Osteocyte (in vitro differentiated cells): ENCODE measurements at places on chromosomes 7 and 10. TPM values are rescaled to one million over a fixed set of nuclear protein-coding genes. Genes with fewer than 3 reads are reported as not detected.
A peak's percentile ranks its signal among the peaks of the same experiment; 100 is the strongest.

Gene CYP2W1
- total RNA-seq: not detected in 2 replicates

Gene PPP1R17
- not detected in 2 replicates for total RNA-seq

Gene CHAT
- total RNA-seq: not detected in 2 replicates

Gene ITPRID1
- total RNA-seq: not detected in 2 replicates

Gene C10orf53
- total RNA-seq: not detected in 2 replicates

DNA sequence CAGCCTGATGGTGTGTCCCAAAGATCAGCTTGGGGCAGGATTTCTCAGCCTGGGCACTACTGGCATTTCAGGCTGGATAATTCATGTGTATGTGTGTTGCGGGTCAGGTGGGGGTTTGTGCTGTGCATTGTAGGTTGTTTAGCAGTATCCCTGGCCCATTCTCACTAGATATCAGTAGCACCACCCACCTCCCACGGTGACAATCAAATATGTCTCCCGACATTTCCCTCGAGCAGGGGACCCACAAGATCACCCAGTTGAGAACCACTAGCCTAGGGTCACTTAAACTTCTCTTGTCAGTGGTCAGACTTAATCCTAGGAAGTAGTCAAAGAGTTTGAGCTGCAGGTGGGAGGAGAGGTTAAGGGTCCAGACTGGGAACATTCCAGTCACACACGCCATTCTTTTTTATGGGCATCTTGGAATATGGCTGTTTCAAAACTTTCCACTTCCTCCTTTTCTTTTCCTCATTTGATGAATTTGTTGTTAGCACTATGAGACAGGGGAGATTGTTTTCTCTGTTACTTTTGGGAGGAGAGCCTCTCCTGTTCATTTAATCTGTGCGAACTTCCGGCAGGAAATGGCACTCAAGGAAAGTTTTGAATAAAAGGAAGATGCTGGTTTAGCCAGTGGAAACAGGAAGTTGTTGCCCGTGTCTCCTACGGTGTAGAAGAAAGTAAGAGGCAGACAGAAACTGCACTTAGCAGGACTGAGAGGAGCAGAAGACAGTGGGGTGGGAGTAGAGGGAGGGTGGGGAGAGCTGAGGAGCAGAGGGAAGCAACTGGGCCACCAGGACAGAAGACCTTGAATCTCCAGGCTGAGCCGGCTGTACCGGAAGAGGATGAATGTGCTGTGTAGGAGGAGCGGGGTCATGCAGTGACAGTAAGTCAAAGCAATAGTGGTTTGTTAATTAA lies 17.6 kb upstream of the EXOC6 start:
- no peak overlapping the region for H3K4me3 ChIP-seq
- H3K36me3 ChIP-seq: no peaks in the 10 kb centered on the region
- no peak for DNase-seq
- peaks cover 33% of the 10 kb centered on the region for H3K4me1 ChIP-seq

GRCh38 chr10:129099992-129100391 lies 367.0 kb upstream of the MGMT start:
- no peaks in the 10 kb centered on the region for H3K36me3 ChIP-seq
- peaks cover 20% of the 10 kb centered on the region for H3K4me1 ChIP-seq
- no peaks in the 10 kb centered on the region for H3K27me3 ChIP-seq
- H3K27ac ChIP-seq: no peak overlapping the region

- no peaks in the 10 kb centered on the region for H3K36me3 ChIP-seq
- peak within 1 kb of the TSS; percentile 98 for H3K4me3 ChIP-seq
- H3K4me1 ChIP-seq: peaks cover 33% of the 10 kb centered on the region
- H3K27me3 ChIP-seq: no peaks in the 10 kb centered on the region
- DNase-seq: peak; percentile 92
- peak within 1 kb of the TSS; percentile 97 for H3K27ac ChIP-seq
Observed at GRCh38 chr7:139777948-139778841, at the start of gene HIPK2. Gene HIPK2, minus strand, starts transcription at chr7:139777998. Its CDS starts 375 bp downstream, at chr7:139777623.

GRCh38 chr7:44258423-44258760 lies 57.6 kb downstream of the YKT6 start:
- H3K4me1 ChIP-seq: peaks cover 11% of the 10 kb centered on the region
- no peak overlapping the region for H3K4me3 ChIP-seq
- H3K27me3 ChIP-seq: no peaks in the 10 kb centered on the region
- no peaks in the 10 kb centered on the region for H3K36me3 ChIP-seq

DNA sequence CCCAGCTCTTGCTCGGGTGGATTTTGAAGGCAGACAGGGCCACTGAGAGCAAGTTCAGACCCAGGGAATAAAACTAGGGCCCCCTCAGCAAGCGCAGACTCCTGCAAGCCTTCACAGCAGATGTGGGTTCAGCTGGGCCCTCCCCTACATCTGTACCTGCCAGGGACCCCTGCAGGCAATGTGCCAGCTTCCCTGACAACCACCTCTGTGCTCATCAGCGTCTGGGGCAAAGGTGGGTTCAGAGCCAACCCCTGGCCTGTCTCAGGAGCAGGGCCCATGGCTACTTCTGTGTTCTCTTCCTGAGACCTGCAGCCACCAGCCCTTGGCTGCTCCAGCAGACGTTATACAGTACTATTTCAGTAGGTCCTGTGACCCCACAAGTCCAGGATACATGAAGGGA lies 189.5 kb downstream of the DIP2C start:
- H3K27me3 ChIP-seq: no peaks in the 10 kb centered on the region
- peaks cover 2% of the 10 kb centered on the region for H3K36me3 ChIP-seq
- peaks cover 13% of the 10 kb centered on the region for H3K4me1 ChIP-seq
- DNase-seq: no peak
- no peak overlapping the region for H3K27ac ChIP-seq

GRCh38 chr10:12500381-12501303 lies 151.3 kb downstream of the CAMK1D start:
- no peaks in the 10 kb centered on the region for H3K36me3 ChIP-seq
- H3K4me3 ChIP-seq: no peak overlapping the region
- peaks cover 7% of the 10 kb centered on the region for H3K27me3 ChIP-seq
- H3K4me1 ChIP-seq: peaks cover 14% of the 10 kb centered on the region

DNA sequence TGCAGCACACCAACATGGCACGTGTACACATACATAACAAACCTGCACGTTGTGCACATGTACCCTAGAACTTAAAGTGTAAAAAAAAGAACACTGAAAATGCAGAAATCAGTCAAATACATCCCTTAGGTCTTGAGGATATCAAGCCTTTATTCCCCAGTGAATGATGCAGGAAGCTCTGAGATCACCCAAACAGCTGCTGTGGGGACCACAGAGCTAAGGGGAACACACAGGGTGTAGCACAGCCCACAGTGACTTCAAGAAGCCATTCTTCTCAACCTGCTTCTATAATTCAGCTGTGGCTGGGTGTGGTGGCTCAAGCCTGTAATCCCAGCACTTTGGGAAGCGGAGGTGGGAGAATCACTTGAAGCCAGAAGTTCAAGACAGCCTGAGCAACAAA lies 314.9 kb downstream of the CALN1 start:
- DNase-seq: no peak
- no peaks in the 10 kb centered on the region for H3K4me1 ChIP-seq
- no peak overlapping the region for H3K27ac ChIP-seq
- H3K36me3 ChIP-seq: no peaks in the 10 kb centered on the region

DNA sequence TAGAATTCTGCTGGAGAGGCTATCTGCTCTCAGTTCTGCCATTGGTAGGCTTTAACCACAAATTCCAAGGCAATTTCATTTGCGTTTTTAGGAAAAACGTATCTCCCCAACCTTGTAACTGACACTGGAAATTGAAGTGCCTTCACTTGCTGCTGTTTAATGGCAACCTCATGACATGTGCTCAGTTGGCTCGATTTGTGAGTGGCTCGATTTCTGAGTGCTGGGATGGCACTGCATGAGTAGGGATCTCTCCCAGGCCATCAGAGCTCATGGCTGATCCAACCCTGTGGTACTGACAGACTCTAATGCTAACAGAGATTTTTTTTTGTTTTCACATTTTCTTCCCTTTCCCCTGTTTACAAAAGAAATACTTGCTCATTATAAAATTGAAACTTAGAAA lies 56.0 kb downstream of the SUFU start:
- peaks cover 9% of the 10 kb centered on the region for H3K4me1 ChIP-seq
- no peak overlapping the region for H3K27ac ChIP-seq
- no peak for DNase-seq
- no peak overlapping the region for H3K4me3 ChIP-seq
- H3K36me3 ChIP-seq: peaks cover 3% of the 10 kb centered on the region

DNA sequence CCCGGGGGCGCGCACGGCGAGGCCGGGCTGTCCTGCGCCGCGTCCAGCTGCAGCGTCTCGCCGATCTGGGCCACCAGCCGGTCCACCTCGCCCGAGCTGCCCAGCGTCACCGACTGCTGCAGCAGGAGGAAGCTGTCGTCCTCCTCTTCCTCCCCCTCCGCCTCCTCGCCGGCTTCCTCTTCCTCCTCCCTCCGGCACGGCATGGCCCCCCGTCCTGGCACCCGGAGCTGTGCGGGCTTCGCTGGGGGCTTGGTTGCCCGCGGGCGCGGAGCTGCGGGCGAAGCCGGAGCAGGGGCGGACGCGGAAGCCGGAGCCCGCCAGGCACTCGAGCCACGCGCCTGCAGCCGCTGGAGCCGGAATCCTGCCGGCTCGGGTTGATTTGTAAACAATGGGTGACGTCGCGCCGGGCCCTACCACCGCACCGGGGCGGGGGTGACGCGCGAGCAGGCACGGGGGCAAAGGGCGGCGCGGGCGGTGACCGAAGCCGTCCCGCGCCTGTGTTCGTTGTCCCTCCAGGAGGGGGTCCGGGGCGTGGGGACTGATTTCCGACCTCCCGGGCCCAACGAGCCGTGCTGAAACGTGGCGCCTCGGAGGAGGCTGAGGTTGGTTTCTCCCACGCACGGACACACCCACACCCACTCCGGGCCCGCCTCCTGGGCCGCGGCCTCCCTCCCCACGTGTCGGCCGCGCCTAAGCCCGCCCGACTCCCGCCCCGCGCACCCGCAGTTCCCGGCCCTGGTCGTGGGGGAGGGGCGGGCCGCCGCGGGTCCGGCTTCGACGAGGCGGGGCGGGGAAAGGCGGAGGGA lies at the start of gene FRAT2:
TSS of gene FRAT2 (minus strand) at position 360 of the 806 bp plus-strand sequence. CDS start at position 203, 157 bp downstream.
- H3K4me3 ChIP-seq: peak within 1 kb of the TSS; percentile 85
- DNase-seq: peak; percentile 95
- peaks cover 6% of the 10 kb centered on the region for H3K36me3 ChIP-seq
- H3K27me3 ChIP-seq: peaks cover 39% of the 10 kb centered on the region

- no peaks in the 10 kb centered on the region for H3K36me3 ChIP-seq
- peaks cover 71% of the 10 kb centered on the region for H3K27me3 ChIP-seq
- DNase-seq: no peak
- H3K4me3 ChIP-seq: peak overlapping the region; percentile 50
Observed at GRCh38 chr7:155533827-155534690, 12.3 kb downstream of the CNPY1 start.

GRCh38 chr10:43264344-43264964 lies 2.4 kb downstream of the RASGEF1A start:
- no peak overlapping the region for H3K27ac ChIP-seq
- peaks cover 3% of the 10 kb centered on the region for H3K4me1 ChIP-seq
- H3K4me3 ChIP-seq: no peak overlapping the region
- no peaks in the 10 kb centered on the region for H3K36me3 ChIP-seq
- DNase-seq: peak; percentile 77

DNA sequence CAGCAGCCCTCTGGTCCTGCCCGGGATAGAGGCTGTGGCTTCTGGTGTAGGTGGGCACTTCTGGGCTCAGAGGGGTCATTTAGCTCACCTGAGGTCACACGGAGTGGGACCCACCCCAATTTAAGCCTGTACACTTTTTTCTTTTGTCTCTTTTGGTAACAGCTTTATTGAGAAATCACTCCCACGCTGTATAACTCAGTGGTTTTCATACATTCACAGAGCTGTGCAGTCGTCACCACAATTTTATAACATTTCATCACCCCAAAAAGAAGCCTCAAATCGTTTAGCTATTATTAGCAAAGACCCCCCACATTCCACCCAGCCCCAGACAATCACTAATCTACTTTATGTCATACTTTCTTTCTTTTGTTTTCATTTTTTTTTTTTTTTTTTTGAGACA lies 62.3 kb downstream of the LHPP start:
- no peak overlapping the region for H3K4me3 ChIP-seq
- DNase-seq: no peak
- H3K27me3 ChIP-seq: no peaks in the 10 kb centered on the region
- H3K36me3 ChIP-seq: no peaks in the 10 kb centered on the region
- H3K4me1 ChIP-seq: peaks cover 13% of the 10 kb centered on the region
